Activated T-cell treated with anti-CD3 and anti-CD28 coated beads, Interleukin-2, amount 50 U/mL, for 1 hour (primary cell): ENCODE measurements at places on chromosomes 7 and 10.

- DNase-seq: no peak
Observed at GRCh38 chr10:117552701-117553141, 10.2 kb downstream of the EMX2 start.

- no peak for DNase-seq
Observed at GRCh38 chr7:134454277-134454676, 4.6 kb downstream of the AKR1B1 start.

GRCh38 chr7:47153058-47153457 is 428.9 kb downstream of the TNS3 start:
- no peak for DNase-seq

GRCh38 chr7:139046143-139046542 is 10.3 kb upstream of the ZC3HAV1L start:
- no peak for DNase-seq

DNA sequence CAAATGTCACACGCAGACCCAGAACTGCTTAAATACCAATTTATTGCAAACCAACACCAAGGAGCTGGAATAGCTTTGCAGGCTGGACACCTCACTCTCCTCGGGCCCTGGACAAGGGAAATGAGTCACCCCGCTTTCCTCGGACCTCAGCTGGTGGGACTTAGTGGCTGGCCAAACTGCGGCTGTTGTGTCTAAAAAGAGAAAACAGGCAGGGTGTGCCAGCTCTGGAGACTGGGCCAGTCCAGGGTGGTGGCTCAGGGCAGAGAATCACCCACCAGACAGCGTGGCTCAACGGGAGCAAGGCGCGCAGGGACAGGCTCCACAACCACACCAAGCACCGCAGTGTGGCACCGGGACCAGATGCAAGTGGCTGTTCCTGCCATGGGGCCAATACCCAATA is 58.2 kb upstream of the CAMK2B start:
- DNase-seq: no peak

GRCh38 chr7:2687881-2688318 is at the start of gene AMZ1:
AMZ1 (plus strand) TSS chr7:2688202; CDS start chr7:2700452, 12,250 bp downstream.
- no peak for DNase-seq
